Astrocyte of the cerebellum (primary cell): ENCODE measurements at places on chromosomes 7 and 10.

DNA sequence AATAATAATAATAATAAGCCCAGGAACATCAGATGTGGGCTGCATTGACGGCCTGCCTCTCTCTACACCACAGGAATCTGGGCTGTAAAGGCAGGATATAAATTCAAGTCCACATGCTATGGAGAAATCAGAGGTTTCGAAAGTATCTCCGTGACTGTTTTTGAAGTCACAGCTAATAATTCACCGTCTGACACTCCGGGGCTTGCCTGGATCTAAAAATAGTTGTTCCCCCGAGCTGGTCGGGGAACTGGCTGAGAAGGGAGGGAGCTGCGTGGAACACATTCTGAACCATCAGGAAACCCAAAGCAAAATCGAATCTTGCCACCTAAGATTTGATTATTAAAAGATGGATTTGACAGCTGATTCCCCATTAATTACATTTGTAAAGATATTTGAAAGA, 35.4 kb downstream of the KLF6 start:
- no peak for DNase-seq

- DNase-seq, result no peak
Measured at GRCh38 chr10:93815304-93816096, 57.8 kb downstream of the LGI1 start.

DNA sequence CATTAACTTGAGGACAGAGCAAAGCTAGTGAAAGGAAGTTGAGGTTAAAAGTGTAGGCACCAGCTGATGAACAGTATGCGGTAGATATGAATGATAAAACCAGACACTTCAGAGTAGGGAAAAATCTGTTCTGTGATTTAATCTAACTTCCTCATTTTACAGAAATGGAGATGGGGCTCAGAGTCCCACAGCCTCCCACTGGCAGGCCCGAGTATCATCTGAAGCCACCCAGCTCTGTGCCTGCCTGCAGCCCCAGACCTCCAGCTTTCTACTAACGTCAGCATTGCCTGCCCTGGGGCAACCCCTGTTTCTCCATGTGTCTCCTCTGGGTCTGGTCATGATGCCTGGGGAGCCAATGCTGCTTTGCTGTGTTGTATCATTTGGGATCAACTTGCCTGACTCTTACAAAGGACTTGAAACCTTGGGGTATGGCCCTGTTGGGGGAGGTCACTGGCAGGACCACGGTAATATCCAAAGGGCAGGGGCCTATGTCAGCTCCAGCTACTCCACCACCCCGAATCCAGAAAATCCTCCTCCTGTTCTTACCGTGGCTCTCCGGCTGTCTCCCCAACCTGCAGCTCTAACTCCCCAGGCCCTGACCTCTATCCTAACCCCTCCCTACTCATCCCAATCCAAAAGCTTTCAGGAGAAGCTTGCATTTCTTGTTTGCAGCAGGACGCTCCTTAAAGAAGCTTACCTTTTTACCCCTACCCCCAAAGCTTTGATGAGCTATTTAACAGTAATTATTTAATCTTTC, 56.2 kb upstream of the NPY start:
- DNase-seq, result no peak

DNA sequence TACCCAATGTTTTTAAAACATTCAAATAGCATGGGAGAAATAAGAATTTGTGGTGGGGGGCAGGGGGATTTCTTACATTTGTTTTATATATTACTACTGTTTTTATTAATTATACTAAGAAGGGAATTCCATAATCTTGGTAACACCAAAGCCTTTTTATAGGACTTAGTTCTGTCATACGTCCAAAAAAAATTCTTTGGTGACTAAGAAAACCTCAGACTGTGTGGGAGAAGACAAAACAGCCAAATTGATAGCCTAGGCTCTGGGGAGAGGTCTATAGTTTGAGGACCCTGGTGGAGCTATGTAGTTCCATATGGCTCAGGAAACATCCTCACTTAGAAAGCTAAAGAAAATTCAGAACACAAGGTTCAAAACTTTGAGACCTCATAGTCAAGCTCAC, 23.4 kb downstream of the ACSM6 start:
- no peak for DNase-seq

DNA sequence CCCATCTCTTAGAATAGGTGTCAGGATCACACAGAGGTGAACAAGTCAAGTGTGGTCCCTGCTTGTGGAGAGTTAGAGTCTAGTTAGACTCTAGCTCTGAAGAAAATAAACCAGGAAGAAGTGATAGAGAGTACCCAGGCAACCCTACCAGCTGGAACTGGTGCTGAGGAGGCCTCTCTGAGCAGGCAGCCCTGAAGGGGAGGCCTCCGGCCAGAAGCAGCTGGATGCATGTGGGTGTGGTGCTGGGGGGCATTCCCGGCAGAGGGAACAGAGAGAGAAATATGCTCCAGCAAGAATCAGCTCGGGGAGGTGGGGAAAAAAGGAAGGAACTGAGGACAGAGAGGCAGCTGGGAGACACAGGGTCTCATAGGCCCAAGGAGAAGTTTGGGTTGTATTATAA, 68.6 kb downstream of the APBB1IP start:
- no peak for DNase-seq

- no peak for DNase-seq
Measured at GRCh38 chr10:88313878-88314277, 269.2 kb downstream of the RNLS start.

DNA sequence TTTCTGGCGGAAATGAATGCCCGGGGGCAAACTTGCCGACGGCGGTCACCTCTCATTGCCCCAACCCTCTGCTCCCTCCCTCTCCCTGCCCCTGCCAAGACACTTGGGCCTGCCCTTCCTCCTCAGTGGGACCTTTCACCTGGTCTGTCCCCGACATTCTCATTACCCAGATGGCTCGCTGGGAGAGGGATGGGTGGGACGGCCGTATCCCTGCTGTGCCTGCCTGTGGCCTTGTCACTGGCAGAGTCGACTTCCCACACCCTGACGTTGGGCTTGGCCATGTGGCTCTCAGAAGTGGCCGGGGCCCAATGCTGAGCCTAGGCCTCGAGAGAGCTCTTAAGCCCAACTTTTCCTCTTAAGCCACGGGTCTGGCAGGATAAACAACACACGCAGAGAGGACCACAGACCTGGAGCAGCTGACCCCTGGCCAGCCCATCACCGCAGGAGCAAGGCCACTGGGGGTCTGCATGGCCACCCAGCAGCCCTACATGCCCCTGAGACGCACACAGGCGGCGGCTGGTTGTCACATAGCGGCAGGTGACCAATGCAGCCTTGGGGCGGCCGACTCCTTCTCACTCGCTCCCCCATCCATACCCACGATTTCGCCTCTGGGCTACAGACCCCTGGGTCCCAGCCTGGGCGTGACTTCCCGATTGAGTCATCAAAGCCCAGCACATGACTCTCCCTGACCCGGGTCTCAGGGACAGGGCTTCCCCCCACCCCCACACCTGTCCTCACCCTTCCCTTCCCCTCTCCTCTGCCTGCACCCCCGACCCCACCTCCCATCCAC, 40.1 kb downstream of the SLC29A4 start:
- no peak for DNase-seq

DNA sequence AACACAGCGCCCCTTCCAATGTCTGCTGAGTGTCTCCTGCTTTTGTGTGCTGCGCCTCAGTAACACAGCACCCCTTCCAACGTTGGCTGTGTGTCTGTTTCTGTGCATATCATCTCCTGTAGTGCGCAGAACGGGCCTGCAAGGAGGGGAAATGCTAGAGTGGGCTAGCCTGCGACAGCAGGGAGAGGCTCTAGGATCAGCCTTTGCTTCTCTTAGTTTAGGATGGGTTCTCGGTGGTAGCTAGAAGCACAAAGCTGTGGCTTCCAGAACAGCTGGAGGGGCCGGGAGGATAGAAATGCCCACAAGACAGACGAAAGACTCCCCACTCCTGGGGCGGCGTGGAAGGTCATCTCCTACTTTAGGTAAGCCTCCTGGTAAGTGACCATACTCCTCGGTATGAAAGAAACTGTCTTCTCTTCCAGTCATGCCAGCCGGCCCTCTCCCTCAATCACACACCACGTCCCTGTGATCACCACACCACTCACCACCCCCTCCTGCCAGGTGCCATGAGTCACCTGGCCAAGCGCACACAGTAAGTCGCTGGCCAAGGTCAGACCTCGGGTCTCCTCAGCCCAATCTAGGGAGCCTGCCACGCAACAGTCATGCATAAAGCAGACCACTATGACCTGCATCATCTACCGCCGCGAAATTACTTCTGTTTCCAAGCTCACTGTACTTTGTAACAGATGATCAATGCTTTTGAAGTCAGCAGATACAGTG, 4.8 kb downstream of the PITRM1 start:
- no peak for DNase-seq

DNA sequence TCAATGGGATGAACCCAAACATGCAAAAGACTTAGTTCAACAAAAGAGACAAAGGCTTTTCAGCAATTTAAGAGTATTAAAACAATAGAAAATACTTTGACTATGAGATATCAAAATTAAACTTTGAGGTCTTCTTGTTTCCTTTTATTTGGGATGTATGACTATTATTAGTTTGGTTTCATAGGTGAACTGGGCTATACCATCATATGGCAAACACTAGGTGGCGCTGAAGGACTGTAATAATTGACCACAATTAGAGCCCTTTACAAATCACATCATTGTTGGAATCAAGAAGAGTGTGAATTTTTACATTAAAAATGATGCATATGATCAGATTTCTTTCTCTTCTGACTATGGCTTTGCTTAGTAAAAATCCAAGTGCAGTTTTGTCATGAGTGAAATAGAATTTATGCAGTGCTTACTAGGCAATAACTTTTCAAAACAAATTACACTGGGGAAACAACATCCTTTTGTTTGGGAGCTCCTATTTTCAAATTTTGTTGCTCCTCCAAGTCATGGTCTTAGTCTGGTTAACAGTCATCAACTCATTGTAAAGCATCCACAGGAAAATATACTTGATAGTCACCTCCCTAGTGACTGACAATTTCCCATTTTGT, 14.7 kb upstream of the NXPH1 start:
- DNase-seq, result peak; percentile 68

- no peak for DNase-seq
Measured at GRCh38 chr10:11018855-11019631, 1.4 kb downstream of the CELF2 start.

DNA sequence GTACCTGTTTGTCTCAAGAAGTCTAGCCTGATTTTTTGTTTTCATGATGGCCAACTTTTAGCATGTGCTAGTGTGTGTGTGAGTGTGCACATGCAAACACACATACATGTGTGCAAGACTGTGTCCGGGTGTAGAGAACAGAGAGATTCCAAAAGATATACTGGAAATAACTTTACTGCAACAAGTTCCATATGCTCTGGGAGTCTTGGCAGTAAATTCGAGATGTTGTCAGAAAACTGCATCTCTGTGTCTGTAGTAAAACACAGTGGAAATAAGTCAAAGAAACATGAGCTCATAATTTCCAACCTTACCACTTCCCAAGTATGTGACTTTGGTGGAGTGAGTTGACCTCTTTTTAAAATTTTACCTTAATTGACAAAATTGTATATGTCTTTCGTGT, 950.8 kb upstream of the C7orf33 start:
- DNase-seq, result no peak

DNA sequence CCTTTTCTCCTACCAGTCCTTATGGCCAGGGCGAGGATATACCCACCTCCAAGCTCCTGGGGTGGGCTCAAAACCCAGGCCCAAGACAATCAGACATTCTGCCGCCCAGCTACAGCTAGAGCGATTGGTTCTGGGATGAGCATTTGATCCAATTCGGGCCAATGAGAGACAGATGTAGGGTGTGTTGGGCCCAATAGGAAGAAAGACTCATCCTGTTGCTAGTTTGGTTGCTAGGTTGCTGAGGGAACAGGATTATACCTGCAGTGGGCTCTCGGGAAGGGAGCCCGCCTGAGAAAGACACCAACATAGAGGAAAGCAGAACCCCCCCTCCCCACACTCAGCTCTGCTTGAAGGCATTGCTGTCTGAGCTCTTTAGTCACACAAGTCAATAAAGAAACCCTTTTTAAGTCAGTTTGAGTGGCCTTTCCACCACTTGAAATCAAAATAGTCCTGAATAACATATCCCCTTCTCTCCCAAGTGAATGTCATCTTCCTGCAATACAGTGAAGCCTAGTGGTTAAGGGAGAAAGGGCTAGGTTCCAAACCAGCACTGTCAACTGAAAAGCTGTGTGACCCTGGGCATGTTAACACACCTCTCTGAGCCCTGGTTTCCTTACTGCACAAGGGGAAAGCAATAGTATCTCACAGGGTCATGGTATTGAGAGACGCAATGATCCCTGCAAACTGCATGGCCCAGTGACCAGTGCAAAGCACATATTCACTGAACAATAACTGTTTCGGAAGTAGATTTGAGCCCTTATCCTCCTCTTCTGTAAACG, 21.8 kb downstream of the ITPRIP start:
- DNase-seq, result no peak

GRCh38 chr7:144006692-144007042, 6.5 kb downstream of the OR6B1 start:
- no peak for DNase-seq

DNA sequence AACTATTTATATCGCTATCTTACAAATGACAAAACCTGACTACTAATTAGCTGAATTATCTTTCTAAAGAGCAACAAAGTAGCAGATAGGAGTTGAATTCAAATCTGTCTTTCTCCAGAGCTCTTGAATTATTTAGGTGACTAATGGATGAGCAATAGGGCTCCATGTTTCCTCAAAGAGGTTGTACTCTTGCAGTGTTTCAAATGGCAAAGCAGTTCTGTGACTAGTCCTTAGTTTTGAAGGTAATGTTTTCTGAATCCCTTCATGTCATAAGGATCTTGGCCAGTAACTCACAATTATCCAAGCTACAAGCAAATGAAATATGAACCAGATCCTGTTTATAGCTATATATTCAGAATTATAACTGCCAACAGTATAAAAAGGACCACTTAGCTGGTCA, 999.7 kb downstream of the NRG3 start:
- DNase-seq, result no peak

- no peak for DNase-seq
Measured at GRCh38 chr10:50576245-50576815, 47.4 kb downstream of the SGMS1 start.

- no peak for DNase-seq
Measured at GRCh38 chr7:156176039-156176438, 363.8 kb upstream of the SHH start.

- no peak for DNase-seq
Measured at GRCh38 chr7:98210513-98211220, 572 bp upstream of the BHLHA15 start.

GRCh38 chr7:104480529-104480928, 152.1 kb downstream of the LHFPL3 start:
- no peak for DNase-seq

DNA sequence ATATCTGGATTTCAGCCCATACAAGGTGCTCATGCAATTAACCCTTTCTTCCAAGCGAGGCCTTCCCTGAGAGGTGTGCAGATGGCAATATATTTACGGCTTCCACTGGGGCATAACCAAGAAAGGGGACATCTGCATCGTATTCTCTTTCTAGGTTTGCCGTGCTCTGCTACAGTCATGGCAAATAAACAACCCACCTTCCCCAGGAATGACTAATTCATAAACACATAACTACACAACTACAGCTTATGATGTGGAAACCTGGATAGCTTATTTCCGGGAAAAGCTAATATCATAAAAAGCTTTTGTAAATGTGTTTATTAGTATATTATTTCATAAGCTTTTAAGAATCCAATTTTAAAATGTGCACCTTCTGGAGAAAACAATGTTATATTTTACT, 120.0 kb downstream of the CAMK1D start:
- no peak for DNase-seq
